ENCODE measurements at places on chromosomes 4 and X.

DNA sequence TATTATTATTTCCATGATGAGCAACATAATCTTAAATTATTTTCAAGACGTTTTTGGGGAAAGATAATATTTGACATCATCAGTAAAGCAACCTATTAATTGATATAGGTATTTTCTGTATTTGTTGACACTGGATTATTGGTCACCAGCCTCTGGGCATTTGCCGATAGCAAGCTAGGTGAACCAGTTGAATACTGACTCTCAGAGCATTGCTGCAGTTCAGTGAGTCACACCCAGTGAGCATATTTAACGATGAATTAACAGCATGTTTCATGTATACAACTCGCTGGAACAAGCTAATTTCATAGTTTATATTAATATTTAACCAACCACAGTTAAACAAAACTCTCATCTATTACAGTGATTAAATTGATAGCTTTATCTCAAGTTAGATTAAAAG is 1006.0 kb upstream of the DIAPH2 start:
- no peak for DNase-seq

- DNase-seq = no peak
Measured at GRCh38 chr4:25575611-25576010, 80.0 kb upstream of the SLC34A2 start.

DNA sequence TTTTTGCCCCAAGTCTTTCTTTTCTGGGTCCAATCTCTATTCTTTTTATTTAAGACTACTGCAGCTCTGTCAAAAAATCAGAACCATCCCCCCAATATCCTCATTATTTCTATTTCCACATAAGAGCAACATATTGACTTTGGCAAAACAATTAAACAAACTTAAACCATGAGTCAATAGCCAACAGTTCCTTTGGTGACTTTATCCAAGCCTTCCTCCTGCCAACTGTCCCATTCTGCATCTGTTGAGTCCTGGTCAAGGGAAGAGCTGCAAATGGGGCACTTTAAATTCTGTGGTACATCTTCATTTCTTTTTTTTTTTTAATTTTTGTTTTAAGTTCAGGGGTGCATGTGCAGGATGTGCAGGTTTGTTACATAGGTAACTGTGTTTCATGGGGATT is 1875.0 kb upstream of the PCDH7 start:
- no peak for DNase-seq

GRCh38 chr4:1195109-1195671 is 22.8 kb upstream of the SPON2 start:
- DNase-seq = no peak

DNA sequence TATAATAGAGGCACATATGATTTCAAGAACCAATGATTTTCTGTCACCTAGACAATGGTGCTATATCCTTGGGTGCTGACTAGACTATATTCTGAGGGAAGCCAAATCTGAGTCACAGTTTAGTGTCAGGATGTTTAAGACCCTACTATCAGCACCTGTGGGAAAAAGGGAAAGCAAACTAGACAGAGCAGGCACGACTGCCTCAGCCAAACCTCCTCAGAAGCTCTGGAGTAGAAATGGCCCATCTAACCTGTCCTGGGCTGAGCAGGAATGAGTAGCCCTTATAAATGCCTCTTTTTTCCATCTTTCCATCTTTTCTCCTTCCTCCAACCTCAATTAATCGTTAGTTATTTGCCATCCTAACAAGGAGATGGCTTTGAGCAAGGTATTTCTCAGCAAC is 80.4 kb upstream of the TECRL start:
- DNase-seq = no peak

- peak; percentile 20 for DNase-seq
Measured at GRCh38 chr4:148443512-148444295, 1.5 kb upstream of the NR3C2 start.

DNA sequence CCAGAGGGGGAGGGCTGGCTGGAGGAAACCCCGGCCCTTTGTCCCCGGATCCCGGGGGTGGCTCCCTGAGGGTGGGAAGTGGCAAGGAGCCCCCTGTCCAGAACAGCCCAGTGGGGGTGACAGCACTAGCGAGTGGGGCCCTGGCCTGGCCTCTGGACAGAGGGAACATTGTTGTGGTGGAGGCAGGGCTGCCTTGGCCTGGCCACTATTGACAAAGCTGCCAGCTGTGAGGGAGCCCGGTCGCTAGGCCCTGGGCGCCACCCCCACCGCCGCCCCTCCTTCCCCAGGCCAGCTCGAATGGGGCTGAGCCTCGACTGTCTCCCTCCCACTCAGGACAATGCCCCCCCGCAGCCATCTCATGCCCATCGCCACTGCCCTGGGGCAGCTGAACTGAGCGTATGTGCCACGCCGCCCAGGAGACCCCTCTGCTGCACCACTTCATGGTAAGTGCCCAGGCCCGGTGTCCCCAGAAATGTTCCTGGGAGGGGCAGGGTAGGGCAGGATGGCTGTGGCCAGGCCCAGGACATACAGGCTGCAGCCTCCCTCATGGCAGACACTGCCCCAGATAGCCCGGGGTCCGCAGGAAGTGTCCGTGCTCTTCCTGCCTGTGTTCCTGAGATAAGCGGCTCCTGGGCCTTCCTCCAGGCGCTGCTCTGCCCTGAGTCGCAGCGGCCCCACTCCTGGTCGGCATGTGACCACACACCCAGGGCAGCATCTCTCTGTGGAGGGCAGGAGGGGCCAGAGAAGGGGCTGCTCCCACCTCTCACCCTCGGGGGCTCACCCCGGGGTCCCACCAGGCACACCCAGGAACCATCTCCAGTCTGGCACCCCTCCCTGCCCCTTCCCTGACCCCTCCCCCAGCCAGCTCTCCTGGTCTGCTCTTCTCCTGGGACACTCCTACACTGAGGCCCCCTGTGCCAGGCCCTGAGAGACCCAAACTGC is 1.4 kb downstream of the PLXNB3 start:
- DNase-seq = no peak

DNA sequence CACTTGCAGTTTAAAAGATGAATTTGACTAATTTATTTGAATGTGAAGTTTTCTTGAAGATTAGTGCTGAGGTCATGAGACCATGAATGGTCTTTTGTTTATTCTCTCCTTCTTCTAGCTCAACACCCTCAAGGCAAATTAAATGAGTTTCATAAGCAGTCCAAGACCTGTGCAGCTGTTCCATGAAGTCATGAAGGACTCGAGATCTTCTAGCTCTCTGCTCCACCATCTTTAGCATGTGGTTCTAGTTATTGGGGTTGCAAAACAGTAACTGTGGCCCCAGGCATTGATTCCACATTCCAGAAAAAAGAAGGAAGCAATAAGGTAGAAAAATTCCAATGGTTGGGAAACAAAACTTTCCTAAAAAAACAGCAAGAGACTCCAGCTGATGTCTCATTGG is 84.2 kb upstream of the HS3ST1 start:
- DNase-seq = no peak

GRCh38 chr4:128364565-128364964 is 77.0 kb upstream of the PGRMC2 start:
- DNase-seq = no peak

- no peak for DNase-seq
Measured at GRCh38 chrX:77740376-77740905, 45.6 kb downstream of the ATRX start.

DNA sequence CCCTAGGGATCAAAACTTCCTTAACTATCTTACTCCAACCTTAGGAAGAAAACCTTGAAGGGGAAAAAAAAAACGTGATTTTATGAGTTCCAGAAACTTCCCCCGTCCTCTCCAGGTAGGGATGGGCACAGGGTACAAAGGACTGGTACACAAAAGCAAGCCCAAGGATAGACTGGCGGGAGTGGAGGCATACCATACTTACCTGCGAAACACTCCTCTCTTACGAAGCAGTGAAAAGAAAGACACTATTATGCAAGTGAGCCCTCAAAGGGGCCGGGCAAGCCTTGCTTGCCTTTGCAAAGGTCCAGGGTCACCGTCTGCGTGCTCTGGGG is 651 bp downstream of the TSPAN6 start:
- no peak for DNase-seq

DNA sequence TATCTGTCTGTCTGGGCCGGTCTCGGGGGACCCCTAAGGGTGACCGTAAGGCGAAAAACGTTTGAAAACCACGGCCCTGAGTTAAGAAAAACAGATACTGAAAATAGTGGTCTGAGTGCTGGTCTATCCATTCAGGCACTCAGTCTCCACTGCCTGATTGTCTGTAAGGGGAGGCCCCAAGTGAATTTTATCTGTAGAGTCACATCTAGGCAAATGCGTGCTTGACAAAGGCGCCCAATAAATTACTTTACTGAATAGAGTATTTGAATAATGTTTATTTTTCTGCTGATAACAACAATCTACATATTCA is 465 bp downstream of the HNRNPH2 start:
- DNase-seq = no peak

DNA sequence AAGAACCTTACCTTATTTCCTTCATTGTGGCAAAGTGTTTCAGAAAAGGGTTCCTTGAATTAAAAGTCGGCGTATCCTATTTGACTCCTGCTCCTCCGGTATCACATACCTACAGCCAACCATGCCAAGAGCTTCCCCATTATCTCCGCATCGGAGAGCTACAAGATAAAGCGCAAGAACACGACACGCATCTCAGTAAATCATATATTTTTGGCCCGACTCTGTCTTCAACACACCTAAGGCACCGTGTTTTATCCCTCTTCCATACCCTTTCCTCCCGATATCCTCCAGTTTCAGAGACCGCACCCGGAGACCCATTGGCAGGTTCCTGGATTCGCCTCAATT is 497 bp upstream of the THAP9 start:
- DNase-seq = no peak

- DNase-seq = no peak
Measured at GRCh38 chr4:164790249-164790648, 36.3 kb downstream of the SMIM31 start.

DNA sequence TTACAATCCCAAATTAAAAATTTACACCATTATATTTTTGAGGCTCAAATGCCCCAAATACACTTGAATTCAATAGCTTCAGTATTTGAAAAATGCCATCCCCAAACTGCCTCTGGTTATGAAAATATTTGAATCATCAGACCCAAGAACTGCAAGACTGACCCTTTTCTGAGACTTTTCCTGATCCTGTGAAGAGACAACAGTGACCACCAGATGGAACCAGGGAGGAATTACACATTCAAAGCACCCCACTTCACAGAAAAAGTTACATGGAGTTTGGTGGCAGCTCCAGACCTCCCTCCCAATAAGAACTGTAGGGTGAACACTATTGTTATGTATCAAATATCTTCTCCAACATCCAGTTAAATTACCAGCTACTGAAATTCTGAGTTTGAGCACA is 44.0 kb upstream of the SCD5 start:
- no peak for DNase-seq

- DNase-seq = no peak
Measured at GRCh38 chrX:110120025-110120424, 117.1 kb downstream of the TMEM164 start.

DNA sequence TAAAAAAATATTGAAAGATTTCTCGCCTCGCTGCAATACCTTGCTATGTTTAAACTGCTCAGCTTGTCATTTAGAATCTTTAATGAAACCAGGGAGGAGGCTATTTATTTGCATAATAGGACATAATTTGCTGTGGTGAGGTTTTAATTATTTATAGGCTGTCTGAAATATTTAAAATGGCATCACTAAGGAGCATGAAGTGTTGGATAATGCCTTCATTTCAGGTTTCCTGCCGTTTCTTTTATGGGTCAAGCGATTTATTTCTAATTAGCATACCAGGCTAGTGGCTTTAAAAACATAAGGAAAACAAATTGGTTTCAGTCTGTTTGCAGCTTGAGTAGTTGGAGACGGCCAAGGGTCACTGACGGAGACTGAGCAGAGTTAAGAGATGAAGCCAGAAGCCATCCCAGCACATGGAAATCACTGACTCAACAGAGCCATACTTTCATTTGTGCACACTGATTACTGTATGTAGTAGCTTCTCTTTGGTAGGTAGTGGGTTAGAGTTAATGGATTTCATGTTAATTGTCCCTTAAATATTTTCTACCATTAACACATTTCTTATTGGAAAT is 1962.4 kb upstream of the TENM3 start:
- DNase-seq = no peak

GRCh38 chr4:105276361-105277104 is 129.9 kb downstream of the TET2 start:
- DNase-seq = no peak
